Tongue (tissue), 3 donors: ENCODE measurements at places on chromosomes 2 and 18. TPM values are rescaled to one million over a fixed set of nuclear protein-coding genes. Genes with fewer than 3 reads are reported as not detected.

IL1RL1 gene
- total RNA-seq: 4.0 TPM

- DNase-seq: peak; percentile 6
These were observed 15.8 kb downstream of the C18orf63 start for GRCh38 chr18:74331404-74331803.

DNA sequence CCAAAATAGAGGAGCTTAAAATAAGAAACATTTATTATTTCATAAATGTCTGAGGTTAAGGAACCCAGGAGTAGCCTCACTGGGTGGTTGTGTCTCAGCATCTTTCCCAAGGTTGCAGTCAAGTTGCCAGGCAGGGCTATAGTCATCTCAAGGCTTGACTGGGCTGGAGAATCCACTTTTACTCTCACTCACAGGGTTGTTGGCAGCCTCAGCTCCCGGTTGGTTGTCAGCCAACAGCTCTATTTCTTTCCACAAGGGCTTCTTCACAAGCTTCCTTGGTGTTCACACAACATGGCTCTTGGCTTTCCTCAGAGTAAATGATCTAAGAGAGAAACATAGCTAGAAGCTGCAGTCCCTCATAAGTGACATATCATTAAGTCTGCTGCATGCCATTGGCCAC, 55.6 kb upstream of the TEX51 start:
- DNase-seq: no peak

STARD6 gene
- total RNA-seq: not detected

TAF4B gene
- 5.3 TPM for total RNA-seq

DNA sequence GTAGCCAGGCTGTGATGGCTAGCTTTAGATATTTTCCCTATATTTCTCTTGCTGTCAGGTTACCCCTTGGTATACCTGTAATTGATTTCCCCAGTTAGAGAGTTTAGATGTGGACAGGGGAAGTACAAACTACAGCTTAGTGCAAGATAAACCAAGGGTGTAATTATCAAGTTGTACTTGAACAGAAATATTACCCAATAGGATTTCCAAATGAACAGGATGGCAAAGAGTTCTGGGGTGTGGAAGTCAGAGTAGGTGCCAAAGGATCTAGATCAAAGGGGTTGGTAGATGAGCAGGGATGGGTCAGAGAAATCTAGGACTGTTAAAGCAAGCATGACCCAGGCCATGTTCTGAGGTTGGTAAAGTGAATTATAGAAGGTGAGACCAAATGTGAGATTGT, 585.2 kb downstream of the CCDC85A start:
- no peak for DNase-seq

TUBB8B gene
- total RNA-seq: not detected

- DNase-seq: no peak
These were observed 393.5 kb downstream of the CTNNA2 start for GRCh38 chr2:79906139-79906890.

COLEC11 gene
- total RNA-seq: 0.92 TPM

DNA sequence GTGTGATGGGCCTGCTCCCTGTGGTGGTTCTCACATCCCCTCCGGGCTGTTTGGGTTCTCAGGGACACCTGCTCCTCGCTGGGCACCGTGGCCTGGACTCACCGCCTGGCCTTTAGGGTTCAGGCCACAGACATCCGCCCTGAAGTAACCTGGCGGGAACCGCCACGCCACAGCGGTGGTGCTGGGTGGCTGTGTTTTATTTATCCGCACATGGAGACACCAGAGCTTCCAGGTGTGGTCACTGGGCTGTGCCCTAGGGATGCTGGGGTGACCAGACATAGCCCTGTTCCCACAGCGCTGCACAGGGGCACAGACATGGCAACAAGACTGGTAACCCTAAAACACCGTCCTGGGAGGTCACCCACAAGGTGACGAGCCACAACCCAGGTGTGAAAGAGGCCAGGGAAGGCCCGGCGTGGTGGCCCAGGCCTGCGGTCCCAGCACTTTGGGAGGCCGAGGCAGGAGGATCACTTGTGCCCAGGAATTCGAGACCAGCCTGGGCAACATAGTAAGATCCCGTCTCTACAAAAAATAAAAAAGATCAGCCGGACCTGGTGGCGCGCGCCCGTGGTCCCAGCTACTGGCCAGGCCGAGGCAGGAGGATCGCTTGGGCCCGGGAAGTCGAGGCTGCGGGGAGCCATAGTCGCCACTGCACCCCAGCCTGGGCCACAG, 649 bp upstream of the HSBP1L1 start:
- DNase-seq: no peak

DNA sequence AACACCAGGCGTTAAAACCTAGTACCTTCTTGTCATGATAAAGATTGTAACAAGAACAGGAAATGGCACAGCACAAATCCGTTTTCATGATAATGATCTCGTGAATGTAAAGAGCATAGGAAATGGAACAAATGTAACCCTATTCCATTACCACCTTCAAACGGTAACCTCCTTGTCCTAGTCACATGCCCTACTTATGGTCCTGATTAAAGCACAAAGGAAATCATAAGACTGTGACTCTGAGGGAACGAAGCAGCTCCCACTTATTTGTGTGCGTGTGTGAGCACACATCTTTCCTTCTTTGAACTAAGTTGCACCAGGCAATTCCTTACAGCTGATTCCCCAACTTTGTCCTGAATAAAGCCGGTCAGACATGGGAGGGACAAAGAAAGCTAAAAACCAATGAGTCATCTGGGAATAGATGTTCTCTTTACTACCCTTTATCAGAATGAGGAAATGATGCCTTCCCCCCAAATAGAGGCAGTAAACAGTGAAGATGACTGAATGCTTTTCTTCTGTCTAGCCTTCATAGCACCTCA, 192.6 kb downstream of the IKZF2 start:
- DNase-seq: no peak

GRCh38 chr2:167697948-167698347, 549.4 kb downstream of the STK39 start:
- DNase-seq: no peak

DNA sequence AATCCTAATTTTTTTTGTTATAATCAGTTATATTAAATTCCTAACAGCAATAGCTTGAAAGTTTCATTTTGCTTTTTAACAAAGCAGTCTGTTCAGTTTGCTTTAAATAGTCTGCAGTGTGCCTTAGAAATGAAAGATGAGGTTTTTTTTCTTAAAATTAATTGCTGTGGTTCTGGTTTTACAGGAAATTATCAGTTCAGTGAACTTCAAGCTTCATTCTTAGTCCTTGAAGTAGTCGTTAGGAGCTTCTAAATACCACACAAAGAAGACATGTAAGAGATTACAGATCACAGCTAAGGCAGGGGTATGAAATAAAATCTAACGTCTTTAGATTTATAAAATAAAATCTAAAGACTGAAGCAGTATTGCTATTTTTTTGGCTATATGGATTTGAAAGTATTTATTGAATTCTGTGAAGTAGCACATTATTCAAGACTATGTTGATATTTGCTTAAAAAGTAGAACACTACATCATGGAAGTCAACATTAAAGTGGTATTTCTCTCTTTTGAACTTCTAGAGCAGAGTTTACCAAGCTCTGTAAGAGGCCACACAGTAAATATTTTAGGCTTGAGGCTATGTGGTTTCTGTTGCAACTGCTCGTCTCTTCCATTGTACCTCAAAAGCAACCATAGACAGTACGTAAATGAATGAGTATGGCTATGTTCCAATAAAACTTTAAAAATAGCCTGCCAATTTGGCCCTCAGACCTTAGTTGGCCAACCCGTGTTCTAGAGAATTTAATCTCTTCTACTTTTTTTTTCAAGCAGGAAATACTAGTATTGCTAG, 81.5 kb upstream of the STON1 start:
- DNase-seq: no peak

- no peak for DNase-seq
These were observed 52.3 kb downstream of the KCNS3 start for GRCh38 chr2:17930773-17931172.

- DNase-seq: no peak
These were observed 16.4 kb downstream of the NDC80 start for GRCh38 chr18:2587788-2588187.

- DNase-seq: no peak
These were observed 116.1 kb upstream of the SH3BP4 start for GRCh38 chr2:234835738-234836137.

GRCh38 chr2:101617188-101617587, 80.3 kb upstream of the MAP4K4 start:
- DNase-seq: no peak

DNA sequence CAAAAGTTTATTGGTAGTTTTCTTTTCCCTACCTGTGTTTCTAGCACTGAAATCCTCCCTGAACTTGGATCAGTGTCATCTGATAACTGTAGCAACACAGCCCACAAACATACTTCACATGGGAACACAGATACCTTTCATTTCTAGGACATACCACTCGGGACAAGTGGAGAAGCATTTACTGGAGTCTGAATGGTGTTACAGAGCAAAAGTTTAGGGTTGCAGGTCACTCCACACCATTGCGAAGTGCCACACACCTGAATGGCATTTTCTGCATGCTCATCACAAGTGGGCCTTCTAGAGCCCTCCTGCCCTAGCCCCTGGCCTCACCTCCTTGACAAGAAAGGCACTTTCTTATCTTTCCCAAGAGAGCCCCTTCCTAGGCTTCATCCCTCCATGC, 184.8 kb upstream of the PKDCC start:
- no peak for DNase-seq

CETN1 gene
- total RNA-seq: not detected

GRCh38 chr2:14420851-14421250, 211.7 kb upstream of the LRATD1 start:
- DNase-seq: no peak

ATOH8 gene
- total RNA-seq: 15.7 TPM

DNA sequence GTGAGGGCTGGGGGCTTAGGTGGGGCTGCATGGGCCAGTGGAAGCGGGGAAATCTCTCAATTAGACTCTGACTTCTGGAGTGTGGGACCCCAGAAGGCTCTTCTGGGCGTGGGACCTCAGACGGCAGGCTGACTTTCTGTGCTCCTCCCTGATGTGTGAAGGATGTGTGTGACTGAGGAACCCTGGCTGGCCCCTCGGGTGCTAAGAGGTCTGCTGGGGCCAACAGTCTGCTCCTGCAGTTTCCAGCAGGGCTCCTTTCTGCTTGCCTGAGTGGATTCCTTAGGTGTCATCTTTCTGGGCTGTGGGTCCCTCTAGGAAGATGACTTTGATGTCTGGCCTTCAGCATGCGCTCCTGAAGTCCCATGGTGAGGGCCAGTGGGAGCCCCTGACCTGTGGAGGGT, 167.5 kb downstream of the DYSF start:
- DNase-seq: no peak

- no peak for DNase-seq
These were observed 44.1 kb upstream of the ZFP36L2 start for GRCh38 chr2:43270461-43270860.

DNA sequence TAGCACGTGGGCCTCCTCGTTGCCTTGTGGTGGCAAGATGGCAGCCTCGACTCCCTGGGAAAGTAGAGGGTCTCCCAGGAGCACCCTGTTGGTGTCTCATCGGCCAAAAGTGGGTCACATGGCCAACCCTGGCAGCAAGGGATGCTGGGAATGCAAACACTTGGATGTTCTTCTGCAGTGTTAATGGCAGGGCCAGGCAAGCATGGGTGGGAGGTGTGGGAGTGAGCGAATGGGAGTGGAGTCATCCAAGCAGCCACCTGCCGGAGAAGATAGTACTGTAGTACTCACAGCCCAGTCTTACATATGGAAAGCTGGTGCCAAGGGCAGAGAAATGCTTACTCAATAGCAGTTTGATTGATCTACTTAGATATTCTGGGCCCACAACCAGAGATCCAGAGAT, 122.2 kb downstream of the INHBB start:
- DNase-seq: no peak

GAL3ST2 gene
- total RNA-seq: not detected

GRCh38 chr2:234628953-234629352, 132.1 kb upstream of the ARL4C start:
- no peak for DNase-seq

GRCh38 chr2:111685342-111685741, 198.7 kb downstream of the ANAPC1 start:
- DNase-seq: no peak

- peak; percentile 53 for DNase-seq
These were observed 146.4 kb downstream of the FTCDNL1 start for GRCh38 chr2:199704358-199705238.

- DNase-seq: no peak
These were observed 10.9 kb downstream of the DIPK1C start for GRCh38 chr18:74446178-74446577.

DNA sequence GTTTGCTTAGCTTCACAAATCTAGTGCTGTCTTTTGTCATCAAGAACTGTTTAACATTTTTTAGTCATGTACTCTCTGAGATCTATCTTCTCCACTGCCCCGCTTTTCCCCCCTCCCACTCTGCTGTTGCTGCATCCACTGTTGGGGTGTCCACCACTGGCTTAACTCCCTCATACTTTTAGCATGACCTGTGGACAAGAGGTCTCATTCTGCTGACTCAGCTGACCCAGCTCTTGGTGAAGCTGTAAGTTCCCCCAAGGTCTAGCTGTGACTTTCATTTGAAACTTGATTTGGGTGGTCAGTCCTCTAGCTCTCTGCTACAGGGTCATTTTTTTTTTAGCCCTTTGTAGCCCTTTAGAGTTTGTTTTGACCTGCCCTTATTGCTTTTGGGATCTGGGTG, 427.2 kb downstream of the PLCL1 start:
- no peak for DNase-seq

DNA sequence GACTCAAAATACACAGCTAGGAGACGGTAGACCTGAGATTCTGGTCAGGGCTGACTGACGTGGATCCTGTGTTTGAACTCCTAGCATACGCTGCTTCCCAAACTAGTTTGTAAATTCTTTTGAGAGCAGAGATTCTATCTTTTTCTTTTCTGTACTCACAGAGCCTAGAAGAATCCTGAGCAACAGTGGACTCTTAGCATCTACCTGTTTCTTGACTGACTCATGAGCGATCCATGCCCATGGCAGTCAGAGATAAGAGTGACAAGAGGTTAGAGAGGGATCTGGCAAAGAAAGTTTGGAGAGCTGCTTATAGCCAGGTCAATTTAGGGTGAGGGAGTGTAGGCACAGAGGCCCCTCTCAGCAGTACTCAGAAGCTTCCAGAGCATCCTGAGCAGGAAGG, 41.1 kb upstream of the PPP1CB start:
- DNase-seq: no peak

GRCh38 chr2:29108225-29108624, 7.0 kb upstream of the CLIP4 start:
- DNase-seq: no peak

CHRNG gene
- 19.5 TPM for total RNA-seq

- DNase-seq: peak; percentile 48
These were observed 2.0 kb downstream of the SATB2 start for GRCh38 chr2:199455545-199456382.

- DNase-seq: no peak
These were observed 66.9 kb downstream of the LTBP1 start for GRCh38 chr2:33013684-33014110.

DNA sequence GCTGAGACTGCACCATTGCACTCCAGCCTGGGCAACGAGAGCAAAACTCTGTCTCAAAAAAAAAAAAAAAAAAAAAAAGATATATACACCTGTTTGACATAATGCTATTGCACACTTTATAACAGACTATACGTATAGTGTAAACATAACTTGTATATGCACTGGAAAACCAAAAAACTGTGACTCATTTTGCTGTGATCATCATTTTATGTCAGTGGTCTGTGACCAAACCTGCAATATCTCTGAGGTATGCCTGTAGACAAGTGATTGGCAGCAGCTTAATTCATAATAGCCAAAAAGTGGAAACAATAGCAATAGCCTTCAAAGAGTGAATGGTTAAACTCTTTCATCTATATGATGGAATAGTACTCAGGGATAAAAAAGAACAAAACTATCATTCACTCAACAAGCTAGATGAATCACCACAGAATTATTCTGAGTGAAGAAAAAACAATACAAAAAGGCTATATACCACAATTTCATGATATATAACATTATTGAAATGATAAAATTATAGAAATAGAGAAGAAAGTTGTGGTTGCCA, 6.1 kb downstream of the C2orf76 start:
- no peak for DNase-seq

IL1RL2 gene
- 2.8 TPM for total RNA-seq
